Mucosa of gallbladder (tissue), 1 donor: ENCODE measurements at places on chromosomes 1 and 21.

- DNase-seq: no peak
These were observed 818 bp downstream of the FHL3 start for GRCh38 chr1:38004284-38005108.

- no peak for DNase-seq
These were observed 1.1 kb upstream of the SHISAL2A start for GRCh38 chr1:52631759-52632331.

DNA sequence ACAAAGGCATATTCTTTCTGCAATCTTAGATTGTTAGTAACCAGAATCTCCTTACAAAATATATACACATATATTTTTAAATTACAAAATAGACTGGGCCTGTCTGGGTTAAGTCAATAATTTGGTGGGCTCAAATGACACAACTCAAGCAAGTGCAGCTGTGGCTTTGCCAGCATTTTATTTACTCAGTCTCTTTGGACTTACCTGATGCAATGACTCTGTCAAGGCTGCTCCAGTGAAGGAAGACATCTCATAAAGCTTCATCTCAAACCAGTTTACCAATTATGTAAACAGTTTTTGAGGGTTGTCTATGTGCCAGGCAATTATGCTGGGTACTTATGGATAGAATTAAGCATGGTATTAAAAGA lies 22.8 kb upstream of the ABCA4 start:
- no peak for DNase-seq

DNA sequence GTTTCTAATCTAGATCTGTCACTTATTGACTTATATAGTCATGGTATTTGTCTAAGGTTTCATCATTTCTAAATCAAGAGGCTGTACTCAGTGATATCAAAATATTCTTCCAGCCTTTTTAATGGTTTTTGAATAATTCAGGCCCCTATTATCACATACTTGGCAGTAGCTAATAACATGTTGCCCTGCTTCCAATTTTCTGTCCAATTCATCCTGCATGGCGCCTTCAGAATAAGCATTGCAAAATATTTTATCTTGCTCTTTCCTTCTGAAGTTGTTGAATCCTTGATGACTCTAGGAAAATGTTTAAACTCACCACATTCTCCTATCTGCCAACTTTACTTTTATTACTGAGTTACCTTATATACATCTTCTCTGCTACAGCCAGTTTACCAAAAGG lies 517.2 kb upstream of the B3GALT2 start:
- no peak for DNase-seq

DNA sequence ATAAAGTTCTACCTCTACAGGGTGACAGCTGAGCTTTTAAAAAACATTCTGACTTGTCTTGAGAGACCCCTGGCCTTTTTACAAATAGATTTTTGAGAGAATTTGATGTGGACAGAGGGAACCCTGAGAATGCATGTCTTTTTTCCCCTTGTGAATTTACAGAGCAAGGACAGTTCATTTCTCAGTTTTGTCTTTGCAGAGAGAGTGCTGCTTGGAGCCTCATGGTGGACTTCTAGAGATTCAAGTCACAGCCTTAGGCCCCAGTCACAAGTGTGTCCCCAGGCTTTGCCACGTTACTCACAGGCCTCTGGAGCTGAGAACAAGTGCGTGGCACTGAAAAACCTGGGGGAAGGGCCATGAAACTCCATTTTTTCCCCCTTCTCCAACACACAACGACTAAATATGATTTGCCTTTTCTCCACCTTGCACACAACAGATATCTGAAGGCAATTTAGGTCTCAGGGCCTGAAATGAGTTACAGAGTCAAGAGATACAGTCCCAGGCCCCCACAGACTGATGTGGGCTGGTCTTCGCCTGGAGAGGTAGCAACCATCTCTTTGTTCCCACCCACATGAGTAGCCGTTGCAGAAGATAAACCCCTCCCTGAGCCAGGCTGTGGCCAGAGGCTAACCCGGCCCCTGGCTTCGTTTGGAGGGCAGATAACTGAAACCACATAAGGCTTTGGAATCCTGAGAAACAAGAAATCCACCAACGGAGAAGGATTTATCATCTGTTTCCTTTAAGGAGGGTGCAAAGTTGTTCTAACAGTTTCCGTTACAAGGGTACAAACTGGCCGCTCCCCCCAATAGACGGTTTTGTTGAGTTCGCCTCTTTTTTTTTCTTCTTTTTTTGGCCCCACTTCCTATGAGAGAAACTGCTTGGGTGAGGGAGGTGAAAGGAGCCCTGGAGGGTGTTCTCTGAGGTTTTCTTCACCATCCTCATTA lies 1.0 kb upstream of the PIGV start:
- DNase-seq: no peak

- no peak for DNase-seq
These were observed 57.9 kb downstream of the SLC25A24 start for GRCh38 chr1:108142258-108142657.

DNA sequence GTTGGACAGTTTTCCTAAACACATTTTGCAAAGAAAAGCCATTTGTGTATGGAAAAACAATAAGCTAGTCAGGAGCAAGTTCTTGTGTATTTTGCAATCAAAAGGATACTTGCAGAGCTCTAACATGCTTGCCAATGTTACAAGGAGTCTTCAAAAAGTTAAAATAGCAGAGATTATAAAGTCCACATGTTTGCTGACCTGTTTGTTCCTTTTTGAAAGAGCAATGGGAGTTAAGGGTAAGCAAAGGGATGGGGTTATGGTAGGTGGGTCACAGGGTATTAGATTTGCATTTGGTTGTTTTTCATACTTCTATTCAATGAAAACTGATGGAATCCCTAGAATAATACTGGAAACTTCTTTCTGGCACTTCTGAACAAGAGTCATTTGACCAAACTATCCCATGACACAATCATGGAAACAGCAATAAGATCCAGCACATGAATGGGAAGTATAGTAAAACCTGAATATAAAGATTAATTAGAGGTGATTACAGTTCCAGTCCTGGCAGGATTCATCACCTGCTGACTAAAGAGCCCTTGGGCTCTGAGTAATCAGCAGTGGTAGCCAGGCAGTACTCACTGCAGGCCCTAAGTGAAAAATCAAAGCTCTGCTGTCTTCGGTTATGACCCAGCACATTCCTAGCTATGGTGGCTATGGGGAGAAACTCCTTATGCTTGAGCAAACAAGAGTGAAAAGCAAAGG lies 27.1 kb upstream of the ZC3H11B start:
- DNase-seq: no peak

DNA sequence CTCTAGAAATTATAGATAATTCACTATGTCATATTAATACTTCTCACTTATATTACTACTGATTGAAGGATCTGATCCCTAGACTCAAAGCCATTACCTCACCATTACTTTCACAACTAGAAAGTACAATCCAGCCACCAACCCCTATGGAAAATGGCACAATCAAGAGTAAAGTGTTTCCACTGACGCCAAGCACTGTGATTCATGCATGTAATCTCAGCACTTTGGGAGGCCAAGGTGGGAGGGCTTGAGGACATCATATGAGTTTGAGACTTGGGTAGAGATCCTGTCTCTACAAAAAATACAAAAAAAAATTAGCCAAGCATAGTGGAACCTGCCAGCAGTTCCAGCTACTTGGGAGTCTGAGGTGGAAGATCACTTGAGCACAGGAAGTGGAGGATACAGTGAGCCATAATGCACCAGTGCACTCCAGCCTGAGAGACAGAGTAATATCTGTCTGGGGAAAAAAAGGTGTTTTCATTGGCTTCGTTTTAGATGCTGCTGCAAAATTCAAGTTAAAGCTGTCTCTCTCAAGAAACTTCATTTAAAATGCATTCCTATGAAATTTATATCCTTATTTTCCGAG lies 126.5 kb downstream of the AKT3 start:
- no peak for DNase-seq

DNA sequence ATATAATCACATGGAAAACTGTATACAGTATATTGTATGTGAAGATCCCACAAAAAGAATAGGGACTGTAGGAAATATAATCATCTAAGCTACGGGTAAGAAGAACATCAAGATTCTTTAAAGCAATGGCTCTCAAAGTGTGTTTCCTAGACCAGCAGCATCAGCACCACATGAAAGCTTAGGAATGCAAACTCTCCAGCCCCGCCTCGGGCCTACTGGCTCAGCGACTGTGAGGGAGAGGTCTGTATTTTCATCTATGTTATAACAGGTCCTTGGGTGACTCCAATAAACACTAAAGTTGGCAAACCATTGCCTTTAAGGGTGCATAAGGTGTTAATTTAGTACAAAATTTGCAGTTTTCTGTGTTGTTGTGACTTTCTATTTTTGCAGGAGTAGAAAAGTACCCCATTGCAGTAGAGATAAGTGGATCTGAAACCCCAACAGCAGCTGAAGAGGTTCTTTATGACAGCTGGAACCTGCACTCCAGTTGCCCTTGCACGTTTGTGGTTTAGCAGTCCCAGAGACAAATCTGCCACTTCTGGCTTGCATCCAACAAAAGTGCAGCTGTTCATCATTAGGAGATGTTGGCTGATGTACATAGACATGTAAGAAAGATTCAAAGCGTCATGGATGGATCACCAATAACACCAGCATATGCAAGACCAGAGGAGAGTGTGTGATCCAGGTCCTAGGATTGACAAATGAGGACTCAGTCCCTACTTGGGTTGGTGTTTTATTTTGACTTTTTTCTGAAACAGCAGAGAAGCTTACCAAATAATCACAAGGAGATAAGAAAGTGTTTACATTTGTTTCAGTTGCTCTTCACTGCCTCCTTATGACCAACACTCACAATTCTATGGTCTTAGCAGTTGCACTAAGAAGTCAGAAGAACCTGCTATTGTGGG lies 15.9 kb upstream of the IFNAR1 start:
- no peak for DNase-seq

DNA sequence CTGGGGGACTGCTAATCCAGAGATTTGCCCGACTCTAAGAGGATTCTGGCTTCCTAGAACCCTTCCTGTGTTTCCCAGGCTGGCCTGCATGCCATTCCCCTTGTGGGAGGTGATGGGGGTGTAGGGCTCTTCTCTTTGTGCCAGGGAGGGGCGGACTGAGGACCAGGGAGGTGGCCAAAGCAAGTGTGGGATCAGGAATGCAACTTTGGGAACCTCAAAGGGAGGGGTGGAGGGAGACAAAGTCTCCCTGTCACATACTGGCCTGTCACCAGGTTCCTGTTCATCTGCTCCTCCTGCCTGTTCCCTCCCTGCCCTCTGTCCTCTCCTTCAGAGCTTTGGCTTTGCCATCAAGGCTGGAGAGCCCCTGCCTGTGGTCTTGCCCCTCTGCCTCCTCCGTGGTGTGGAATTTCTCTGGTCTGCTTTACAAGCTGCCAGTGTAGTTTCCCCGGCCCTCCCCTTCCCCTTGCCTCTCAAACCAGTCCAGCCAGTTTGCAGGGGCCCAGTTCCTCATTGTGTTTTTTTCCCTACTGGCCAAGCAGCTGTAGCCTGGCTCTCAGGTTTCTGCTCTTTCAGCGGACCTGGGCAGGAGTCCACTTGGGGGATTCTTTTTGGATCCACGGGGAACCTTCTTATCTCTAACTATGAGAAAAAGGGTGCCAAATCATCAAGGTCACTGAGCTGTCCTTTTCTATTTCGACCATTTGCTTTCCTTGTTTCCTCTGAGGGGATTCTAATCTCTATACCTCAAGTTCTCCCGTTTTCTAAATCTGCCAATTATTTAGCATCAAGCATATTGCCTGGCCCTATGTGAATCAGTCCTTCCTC lies 1.8 kb downstream of the CGN start:
- peak; percentile 76 for DNase-seq

- no peak for DNase-seq
These were observed 127.9 kb upstream of the CACYBP start for GRCh38 chr1:174871886-174872285.
